ENCODE measurements at places on chromosomes 4 and X.

DNA sequence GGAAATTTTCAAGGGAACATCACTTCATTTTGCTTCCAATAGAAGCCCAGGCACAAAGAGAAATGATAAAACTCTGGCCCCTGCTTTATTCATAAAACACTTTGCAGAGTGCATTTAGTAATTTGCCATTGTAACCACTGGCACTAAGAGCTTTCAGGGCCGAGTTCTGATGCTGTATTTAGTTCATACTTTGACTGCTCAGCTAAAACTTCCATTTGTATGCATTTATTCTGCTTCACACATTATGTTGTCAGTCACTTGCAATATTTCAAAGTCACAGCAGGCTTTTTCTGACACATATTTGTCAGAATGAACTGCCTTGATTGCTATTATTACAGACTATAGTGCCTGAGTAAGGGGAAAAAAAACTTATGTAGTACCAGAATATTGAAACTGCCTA lies 174.3 kb upstream of the ATOH1 start:
- DNase-seq = no peak

GRCh38 chr4:90069151-90069550 lies 58.0 kb upstream of the CCSER1 start:
- no peak for DNase-seq

DNA sequence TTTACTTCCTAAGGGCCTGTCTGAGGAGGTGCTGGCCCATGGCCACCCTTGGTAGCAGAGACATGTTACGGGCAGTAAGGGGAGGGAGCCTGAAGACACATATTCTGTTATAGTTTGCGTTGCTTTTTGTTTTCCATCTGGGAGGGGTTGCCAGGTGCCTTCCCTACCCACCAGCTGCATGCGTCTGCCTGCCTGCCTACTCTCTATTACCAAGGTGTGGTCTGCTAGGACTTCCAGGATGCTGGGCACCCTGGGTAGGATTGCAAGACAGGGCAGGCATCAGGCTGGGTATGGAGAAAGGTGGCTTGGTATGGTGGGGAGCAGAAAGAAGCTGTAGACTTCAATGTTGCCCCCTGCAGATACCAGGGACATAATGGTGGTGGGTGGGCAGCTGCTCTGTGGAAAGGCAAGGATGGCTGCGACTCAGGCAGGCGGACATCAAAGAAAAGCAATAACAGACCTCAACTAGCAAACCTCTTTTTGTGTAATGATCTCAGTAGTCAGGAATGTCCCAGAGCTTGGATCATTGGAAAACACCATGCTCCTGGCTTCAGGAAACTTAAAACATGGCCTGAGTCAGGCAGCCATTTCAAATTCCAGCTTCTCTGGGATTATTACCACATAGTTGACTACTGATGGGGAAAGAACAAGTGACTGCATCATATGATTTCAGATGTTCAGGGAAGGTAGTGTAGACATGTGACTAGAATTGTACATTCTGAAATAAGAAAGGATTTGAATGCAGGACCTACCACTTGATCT lies 67.8 kb downstream of the HOPX start:
- DNase-seq = no peak

- DNase-seq = no peak
Measured at GRCh38 chr4:116066711-116067245, 953.4 kb upstream of the NDST4 start.

- DNase-seq = no peak
Measured at GRCh38 chr4:55733932-55734331, 85.7 kb upstream of the EXOC1L start.

DNA sequence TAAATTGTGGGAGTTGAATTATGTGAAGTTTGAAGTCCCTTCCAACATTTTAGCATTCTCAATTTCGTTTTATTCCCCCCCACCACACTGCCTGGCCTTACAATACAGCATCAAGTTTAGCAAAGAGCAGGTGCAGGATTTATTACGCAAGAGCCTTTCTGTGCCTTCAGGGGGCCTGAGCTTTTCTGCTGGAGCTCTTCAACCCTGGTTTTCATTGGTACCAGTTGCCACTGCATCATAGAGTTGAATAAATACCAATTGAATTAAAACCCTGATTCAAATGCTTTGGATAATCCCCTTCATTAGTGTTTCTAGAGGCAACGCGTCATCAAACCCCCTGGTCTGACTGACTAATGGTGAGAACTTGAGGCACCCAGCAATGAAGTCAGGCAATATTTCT lies 43.6 kb upstream of the KIT start:
- DNase-seq = no peak

DNA sequence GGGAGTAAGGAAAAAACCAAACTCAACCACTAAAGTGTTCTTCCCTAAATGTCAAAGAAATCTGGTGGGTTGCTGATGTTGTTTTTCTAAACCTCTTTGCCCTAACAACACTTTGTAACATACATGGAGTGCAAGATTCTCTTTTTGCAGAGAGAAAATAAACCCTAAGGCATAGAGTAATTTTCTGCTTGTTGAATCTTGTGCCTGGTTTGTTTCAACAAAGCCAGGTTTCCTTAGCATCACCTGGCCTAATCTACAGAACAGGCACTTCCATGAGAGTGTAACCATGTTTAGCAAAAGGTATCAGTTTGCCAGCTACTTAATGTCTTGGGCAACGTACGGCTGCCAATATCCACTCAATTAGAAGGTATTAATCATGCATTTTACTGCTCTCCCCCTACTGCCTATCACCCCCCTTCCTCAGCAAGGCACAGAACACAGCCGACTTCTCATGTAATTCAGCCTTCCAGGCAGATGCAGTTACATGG lies 219.2 kb downstream of the MAML3 start:
- no peak for DNase-seq

GRCh38 chr4:151942971-151943370 lies 182.2 kb upstream of the GATB start:
- no peak for DNase-seq

GRCh38 chr4:167233685-167234315 lies 494 bp downstream of the SPOCK3 start:
- DNase-seq = no peak

GRCh38 chrX:65671966-65672365 lies 4.5 kb downstream of the MSN start:
- DNase-seq = no peak

DNA sequence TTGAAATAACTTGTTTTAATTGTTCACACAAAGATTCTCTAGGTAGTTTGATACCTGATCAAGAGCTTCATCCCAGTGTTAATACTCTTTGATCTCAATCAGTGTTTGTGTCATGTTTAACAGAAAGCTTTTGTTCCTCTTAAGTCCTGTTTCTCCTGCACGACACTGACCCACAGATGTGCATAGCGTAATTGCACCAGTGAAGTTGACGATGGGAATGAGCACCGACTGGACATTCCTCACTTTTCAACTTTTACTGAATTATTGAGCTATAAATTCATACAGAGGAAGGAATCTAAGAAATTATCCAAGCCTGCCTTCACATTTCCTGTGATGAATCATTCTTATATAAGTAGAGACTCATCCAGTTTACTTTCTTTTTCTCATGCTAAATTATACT lies 878.7 kb upstream of the TENM3 start:
- no peak for DNase-seq
